Activated naive CD4-positive, alpha-beta T cell treated with anti-CD3 and anti-CD28 coated beads, Interleukin-2, amount 50 U/mL, for 72 hours (primary cell): ENCODE measurements at places on chromosomes 11 and 22. TPM values are rescaled to one million over a fixed set of nuclear protein-coding genes. Genes with fewer than 3 reads are reported as not detected.

DNA sequence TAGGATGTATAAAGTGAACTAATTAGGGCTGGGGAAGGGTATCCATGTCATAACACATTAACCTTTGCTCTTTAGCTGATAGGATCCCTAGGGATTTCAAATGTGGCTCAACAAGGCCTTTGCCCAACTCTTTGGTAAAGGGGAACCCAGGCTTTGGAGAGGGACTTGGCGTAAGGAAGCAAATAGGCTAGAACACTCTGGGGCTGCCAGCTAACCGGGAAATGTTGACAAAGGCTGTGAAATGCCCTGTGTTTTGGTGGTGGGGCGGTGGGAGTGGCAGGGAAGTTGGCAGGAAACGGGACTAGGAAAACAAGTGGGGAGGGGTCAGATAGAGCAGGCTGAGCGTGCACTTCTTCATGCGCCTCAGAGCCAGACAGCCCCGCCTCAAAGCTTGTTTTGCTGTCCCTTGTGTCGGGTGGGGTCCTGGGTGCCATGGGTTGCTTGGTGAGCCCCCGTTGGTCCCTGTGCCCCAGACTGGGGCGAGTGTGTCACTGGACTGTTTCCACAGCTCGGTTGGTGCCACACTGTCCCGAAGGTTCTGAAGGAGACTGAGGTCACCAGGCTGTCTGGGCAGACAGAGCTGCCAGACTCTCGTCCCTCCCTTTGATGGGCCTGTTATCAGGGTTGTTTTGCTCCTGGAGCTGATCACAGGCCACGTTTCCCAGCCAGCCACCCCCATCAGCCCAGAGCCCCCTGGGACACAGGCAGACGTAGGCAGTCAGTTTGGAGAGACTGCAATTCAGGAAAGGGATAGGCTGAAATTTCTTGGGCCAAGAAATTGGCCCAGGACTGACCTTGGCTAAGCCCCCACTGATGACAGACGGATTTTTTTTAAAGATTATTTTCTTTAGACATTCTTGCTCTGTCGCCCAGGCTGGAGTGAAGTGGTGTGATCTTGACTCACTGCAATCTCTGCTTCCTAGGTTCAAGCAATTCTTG, 19.6 kb downstream of the KCTD21 start:
- no peak for DNase-seq

DNA sequence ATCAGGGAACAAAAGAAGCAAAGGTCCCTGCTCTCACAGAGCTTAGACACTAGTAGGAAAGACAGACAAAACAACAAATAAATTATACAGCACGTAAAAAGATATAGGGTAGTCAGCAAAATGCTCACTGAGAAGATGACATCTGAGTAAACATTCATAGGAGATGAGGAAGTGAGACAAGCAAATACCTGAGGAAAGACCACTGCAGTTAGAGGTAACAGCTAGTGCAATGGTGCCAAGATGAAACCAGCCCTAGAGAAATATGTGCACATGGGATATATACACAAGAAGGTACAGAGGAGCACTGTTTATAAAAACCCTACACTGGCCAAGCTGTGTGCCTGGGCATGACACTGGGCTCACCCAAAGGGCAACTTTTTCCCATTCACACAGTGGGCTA, 9.8 kb downstream of the CYP2R1 start:
- no peak for DNase-seq

The OR5A1 gene
- total RNA-seq = not detected

GRCh38 chr11:66915866-66916265, 42.3 kb downstream of the PC start:
- no peak for DNase-seq

The SPECC1L gene
- 38.9 TPM for total RNA-seq

GRCh38 chr11:17588166-17588565, 41.1 kb downstream of the OTOG start:
- DNase-seq = no peak

DNA sequence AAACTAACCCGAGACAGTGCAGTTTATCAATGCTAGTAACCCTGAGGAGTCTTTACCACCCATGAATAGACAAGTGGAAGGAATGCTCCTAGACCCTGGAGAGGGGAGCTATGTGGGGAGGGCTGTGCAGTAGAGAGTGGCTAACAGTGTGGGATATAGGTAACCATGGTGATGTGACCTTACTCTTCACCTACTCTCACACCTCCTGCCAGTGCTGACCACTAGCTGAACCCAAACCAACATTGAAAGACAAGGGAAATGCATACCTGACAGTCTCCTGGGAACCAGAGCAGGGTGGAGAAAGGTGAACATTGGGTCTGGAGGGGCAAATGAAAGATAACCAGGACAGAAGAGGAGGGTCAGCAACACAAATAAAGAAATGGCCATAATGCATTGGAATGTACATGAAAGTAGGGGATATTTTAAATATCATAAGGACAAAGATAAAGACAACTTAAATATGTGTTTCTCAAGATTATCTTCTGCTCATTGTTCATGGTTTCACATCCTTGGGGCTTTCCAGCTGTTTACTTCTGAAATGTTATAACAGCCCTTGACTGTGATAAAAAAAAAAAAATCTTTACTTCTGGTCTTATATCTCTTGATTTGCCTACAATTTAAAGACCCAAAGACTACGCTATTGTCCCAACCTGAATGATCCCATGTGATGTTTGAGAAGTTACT, 983.3 kb upstream of the TENM4 start:
- DNase-seq = no peak

GRCh38 chr11:60513496-60514460, 1.4 kb upstream of the MS4A13 start:
- no peak for DNase-seq

DNA sequence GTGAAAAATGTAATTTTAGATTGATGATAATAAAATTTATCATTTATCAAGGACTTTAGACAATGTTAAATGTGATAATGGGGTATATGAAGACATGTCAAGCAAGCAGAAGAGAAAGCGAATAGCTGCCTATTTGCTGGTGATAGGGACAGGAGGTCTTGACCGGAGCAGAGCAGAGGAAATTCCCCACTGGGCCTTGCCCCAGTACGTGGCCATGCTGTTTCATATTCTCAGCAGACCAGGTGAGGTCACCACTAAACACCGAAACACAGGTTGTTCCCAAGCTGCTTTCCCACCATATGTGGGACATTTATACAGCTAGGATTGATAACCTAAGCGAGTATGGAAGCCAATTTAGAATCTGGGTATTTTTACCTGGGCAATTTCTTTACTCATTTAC, 1629.6 kb downstream of the FAM181B start:
- no peak for DNase-seq

- DNase-seq = no peak
These were observed 15.4 kb downstream of the C11orf24 start for GRCh38 chr11:68256331-68256741.

- no peak for DNase-seq
These were observed 85.0 kb downstream of the BCR start for GRCh38 chr22:23265368-23265700.

The DERL3 gene
- 7.3 TPM for total RNA-seq

DNA sequence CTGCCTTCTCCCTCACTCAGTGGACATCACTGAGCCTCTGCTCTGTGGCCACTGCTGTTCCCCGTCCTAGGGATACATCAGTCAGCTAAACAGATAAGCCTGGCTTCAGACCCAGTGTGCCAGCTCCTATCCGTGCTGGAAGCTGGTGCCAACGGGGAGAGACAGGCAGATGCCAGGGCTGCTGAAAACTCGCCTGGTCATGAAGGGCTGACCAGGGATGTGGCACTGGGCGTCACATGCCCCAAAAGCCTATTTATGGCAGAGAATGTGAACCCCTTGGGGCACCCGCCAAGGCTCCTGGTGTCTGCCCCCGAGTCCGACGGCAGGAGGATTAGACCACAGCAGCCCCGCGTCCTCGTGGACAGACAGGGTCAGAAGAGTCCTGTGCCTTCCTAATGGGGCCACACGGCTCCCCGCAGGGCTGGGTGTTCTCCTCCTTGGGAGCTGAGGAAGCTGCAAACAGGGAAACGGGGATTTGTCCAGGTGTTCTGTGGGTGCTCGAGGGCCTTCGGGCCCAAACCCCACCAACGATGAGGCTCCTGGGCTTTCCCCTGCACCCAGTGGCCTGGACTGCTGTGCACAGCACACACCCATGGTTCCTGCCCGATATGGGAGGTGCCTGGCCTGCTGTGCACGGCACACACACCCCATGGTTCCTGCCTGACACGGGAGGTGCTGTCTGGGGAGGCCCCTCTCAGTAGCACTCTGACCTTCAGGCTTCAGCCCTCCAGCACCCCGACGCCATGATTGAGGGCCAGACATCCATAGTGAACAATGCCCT, 19.9 kb downstream of the ANO1 start:
- DNase-seq = no peak

GRCh38 chr22:48863965-48864528, 963.6 kb downstream of the BRD1 start:
- no peak for DNase-seq

DNA sequence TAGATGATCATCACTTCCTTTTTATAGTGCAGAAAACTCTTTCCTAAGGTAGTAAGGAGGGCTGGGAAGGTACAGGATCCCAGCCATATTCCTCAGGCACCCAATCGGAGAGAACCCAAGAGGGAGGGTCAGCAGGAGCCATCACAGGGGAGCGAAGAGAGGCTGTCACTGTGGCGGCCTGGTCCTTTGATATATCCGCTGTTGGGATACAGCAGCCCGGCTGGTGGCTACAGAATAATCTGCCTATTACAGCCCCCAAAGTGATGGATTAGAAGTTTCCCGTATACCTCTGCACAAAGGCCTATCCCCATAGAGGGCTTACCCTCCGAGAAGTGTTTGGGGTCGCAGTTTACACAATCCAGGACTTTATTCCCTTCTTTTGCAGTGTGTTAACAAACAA, 48.5 kb downstream of the OR4D9 start:
- DNase-seq = no peak

GRCh38 chr11:46422588-46422987, 31.0 kb upstream of the CHRM4 start:
- DNase-seq = no peak

- DNase-seq = no peak
These were observed 68.0 kb downstream of the PGR start for GRCh38 chr11:101061606-101062005.

GRCh38 chr22:20388200-20388599, 5.8 kb upstream of the ZNF74 start:
- DNase-seq = no peak

- no peak for DNase-seq
These were observed 79.7 kb downstream of the ARHGAP42 start for GRCh38 chr11:100766764-100767163.

DNA sequence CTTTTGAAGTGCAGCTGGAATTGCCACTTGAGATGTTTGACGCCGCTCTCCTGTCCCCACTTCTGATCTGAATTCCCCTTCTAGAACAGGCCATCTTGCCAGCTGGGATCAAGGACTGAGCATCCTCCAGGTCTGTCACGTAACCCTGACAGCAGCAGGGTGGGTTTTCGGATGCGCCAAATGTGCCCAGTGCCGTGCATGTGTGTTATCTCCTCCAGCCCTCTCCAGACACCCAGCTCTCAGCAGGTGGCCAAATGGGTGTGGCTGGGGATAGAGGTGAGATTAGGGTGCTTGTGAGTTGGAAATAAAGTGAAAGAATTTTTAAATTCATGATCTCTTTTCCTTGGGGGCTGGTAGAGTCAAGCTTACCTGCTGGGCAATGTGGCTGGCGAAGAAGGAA, 3.3 kb downstream of the OSBP2 start:
- DNase-seq = no peak

DNA sequence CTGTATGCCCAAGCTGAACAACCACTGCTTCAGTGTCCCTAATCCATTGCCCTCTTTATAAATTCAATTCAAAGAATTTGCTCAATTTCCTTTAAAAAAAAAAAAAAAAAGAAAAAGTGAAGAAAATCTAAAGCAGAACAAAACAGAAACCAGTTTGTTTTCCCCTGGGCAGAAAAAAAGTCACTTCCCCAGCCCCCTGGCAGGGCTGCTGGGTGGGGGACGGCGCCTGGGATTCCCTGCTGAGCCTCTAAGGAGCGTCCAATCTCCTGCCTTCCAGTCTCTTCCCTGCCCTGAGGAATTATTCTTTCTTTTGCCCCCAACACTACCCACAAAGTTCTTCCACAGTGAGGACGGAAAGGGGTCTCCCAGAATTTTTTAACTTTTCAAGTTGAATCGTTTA, 23.9 kb downstream of the DKK3 start:
- no peak for DNase-seq

DNA sequence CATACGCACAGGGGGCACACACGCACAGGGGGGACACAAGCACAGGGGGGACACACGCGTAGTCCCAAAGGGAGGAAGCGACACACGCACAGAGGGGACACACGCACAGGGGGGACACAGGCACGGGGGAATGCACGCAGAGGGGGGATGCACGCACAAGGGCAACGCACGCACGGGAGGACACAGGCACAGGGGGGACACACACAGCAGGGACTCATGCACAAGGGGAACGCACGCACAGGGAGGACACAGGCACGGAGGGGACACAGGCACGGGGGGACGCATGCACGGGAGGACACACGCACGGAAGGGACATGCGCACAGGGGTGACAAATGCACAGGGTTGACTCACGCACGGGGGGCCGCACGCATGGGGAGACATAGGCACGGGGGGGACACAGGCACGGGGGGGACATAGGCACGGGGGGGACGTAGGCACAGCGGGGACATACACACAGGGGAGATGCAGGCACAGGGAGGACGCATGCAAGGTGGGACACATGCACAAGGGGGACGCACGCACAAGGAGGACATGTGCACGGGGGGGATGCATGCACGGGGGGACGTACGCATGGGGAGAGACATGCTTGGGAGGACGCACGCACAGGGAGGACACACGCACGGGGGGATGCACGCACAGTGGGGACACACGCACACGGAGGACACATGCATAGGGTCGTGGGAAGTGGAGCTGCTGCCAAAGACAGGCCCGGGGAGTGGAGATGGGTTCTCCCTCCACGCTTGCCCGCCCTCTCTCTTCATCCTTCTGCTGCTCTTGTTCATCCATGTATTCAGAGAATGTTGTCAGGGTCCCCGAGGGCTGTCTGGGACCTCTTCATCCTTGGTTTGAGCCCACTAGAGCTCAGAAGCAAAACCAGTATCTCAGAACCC, 41.2 kb downstream of the WNT11 start:
- no peak for DNase-seq

DNA sequence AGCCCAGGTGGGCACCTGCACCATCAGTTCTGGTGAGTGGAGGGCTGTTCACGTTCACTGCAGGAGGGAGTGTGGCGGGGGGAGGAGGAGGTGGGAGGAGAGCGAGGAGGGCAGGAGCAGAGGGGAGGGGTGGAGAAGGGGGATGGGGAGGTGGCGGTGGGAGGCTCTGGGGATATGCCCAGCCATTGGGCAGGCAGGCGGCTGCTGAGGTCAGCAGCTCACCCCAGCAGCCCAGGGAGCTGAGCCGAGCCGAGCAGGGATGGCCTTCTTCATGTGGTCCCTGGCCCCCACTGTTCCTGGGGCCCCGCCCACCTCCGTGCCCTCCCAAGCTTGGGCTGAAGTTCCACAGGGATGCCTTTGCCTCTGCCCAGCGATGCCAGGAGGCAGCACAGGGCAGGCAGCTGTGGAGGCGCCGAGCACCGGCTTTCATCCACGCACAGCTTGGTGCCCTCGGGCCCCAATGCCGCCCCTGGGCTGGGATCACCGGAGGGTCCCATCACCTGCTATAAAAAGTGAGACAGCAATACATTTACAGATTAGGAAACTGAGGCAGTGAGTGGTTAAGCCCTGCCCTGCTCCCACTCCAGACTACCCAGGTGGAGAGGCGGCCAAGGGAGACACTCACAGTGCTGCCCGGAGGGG, 21.6 kb downstream of the RTN4R start:
- DNase-seq = no peak

GRCh38 chr11:27348340-27348873, 14.6 kb downstream of the CCDC34 start:
- no peak for DNase-seq

GRCh38 chr11:16239141-16240105, 116.9 kb downstream of the SOX6 start:
- no peak for DNase-seq

GRCh38 chr11:289712-290620, 1.0 kb downstream of the PGGHG start:
- no peak for DNase-seq

The DEFB131B gene
- total RNA-seq = not detected
